ENCODE measurements at places on chromosomes 16 and 17.

- DNase-seq: no peak
Observed at GRCh38 chr17:8887834-8888703, 20.6 kb upstream of the PIK3R6 start.

- no peak for DNase-seq
Observed at GRCh38 chr17:64212122-64212521, 50.9 kb downstream of the TEX2 start.

- DNase-seq: no peak
Observed at GRCh38 chr16:79965718-79966117, 365.2 kb upstream of the MAF start.

GRCh38 chr17:12821376-12821940 lies 32.2 kb downstream of the ARHGAP44 start:
- no peak for DNase-seq

DNA sequence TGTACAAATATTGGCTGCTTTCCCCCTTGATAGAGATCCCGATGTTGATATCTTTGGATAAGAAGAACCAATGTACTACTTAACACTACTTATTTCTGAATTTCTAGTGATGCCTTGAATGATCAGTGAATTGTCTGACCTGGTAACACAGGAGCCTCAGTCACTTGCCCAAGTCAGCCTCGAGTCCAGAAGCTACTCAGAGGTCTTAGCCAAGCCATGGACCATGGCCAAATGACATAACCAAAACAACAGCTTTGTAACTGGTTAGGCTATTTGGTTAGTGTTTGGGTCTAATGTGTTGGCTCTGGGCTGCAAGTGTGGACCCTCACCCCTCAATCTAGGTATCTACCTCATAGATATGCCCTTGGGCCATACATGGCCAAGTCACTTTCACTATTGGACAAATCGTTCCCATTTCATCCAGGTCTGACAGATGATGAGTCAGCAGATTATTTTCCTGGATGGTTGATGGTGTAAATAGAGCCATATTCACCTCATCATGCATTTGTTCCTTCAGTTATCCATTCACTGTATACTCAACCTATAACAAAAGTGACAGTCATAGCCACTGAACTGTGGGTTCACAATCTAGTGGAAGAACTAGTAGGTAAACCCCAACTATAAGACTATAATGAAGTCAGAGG lies 3.5 kb downstream of the RBFOX1 start:
- no peak for DNase-seq

All from GM04503 (cell line).